ENCODE measurements at places on chromosomes 7 and 10. TPM values are rescaled to one million over a fixed set of nuclear protein-coding genes. Genes with fewer than 3 reads are reported as not detected.

CBX3 gene
- total RNA-seq, result 97.9 TPM

CCDC172 gene
- not detected for total RNA-seq

PRF1 gene
- total RNA-seq, result not detected

CFAP69 gene
- 19.4 TPM for total RNA-seq

LIPN gene
- total RNA-seq, result not detected

NUTM2A gene
- 0.12 TPM for total RNA-seq

TBL2 gene
- total RNA-seq, result 83.4 TPM

NEUROD6 gene
- not detected for total RNA-seq

FAM25A gene
- not detected for total RNA-seq

PPA1 gene
- total RNA-seq, result 229 TPM

SLC35B4 gene
- 30.7 TPM for total RNA-seq

CNNM1 gene
- total RNA-seq, result under 0.01 TPM

PRSS37 gene
- not detected for total RNA-seq

PIP gene
- not detected for total RNA-seq

TBATA gene
- total RNA-seq, result not detected

GOLGA7B gene
- total RNA-seq, result not detected

IGFBP3 gene
- 73.8 TPM for total RNA-seq

ITPRID1 gene
- total RNA-seq, result not detected

GLI3 gene
- 2.2 TPM for total RNA-seq

MCMBP gene
- 35.8 TPM for total RNA-seq

INHBA gene
- total RNA-seq, result 14.9 TPM

MAPK8 gene
- total RNA-seq, result 13.2 TPM

ADCY1 gene
- total RNA-seq, result 2.3 TPM

IFIT1 gene
- 27.1 TPM for total RNA-seq

MALRD1 gene
- 0.15 TPM for total RNA-seq
